ENCODE measurements at places on chromosomes 7 and 10. TPM values are rescaled to one million over a fixed set of nuclear protein-coding genes. Genes with fewer than 3 reads are reported as not detected.

The TMEM184A gene
- total RNA-seq: 12.1 TPM

The MYO1G gene
- 4.0 TPM for total RNA-seq

The NME8 gene
- not detected for total RNA-seq

The SEMA3E gene
- total RNA-seq: 6.1 TPM

The CCDC3 gene
- 1.8 TPM for total RNA-seq

The MRLN gene
- not detected for total RNA-seq

The CALU gene
- total RNA-seq: 54.5 TPM

The RARRES2 gene
- 42.6 TPM for total RNA-seq

Measured in stomach (tissue), 19 donors.